ENCODE measurements at places on chromosomes 6 and 20.

- H3K27me3 ChIP-seq: no peaks in the 10 kb centered on the region
- H3K4me3 ChIP-seq: no peak overlapping the region
- no peak overlapping the region for H3K27ac ChIP-seq
- peaks cover 3% of the 10 kb centered on the region for H3K36me3 ChIP-seq
- DNase-seq: no peak
These were observed 18.2 kb upstream of the HDGFL1 start for GRCh38 chr6:22550971-22551670.

DNA sequence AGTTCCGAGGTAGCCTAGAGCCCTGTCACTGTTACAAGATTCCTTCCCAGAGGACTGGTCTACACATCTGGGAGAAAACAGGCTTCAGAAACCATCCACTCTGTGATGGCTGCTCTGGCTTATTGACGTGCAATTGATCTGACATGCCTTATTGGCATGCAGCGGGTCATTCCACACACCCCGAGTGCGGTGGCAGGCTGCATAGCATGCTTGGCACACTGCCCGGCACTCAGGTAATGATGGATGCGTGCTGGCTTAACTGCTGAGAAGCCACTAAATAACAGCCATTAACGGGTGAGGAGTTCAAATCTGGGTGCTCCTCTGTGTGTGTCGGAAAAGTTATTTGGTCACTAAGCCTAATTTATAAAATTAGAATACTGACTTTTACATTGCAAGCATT, 67.9 kb upstream of the CDH4 start:
- H3K36me3 ChIP-seq: no peaks in the 10 kb centered on the region
- peaks cover 13% of the 10 kb centered on the region for H3K27me3 ChIP-seq
- H3K27ac ChIP-seq: no peak overlapping the region

- no peak overlapping the region for H3K4me3 ChIP-seq
- H3K27me3 ChIP-seq: peaks cover 16% of the 10 kb centered on the region
- no peak overlapping the region for H3K27ac ChIP-seq
- DNase-seq: no peak
These were observed 11.7 kb upstream of the SIRPB1 start for GRCh38 chr20:1631309-1632151.

GRCh38 chr6:84356907-84357306, 129.5 kb upstream of the CEP162 start:
- H3K4me1 ChIP-seq: peaks cover 11% of the 10 kb centered on the region
- no peak overlapping the region for H3K4me3 ChIP-seq
- DNase-seq: no peak

- no peak overlapping the region for H3K4me3 ChIP-seq
- H3K27me3 ChIP-seq: no peaks in the 10 kb centered on the region
- no peak for DNase-seq
- peaks cover 3% of the 10 kb centered on the region for H3K4me1 ChIP-seq
- H3K27ac ChIP-seq: peak overlapping the region; percentile 92
- H3K36me3 ChIP-seq: peaks cover 21% of the 10 kb centered on the region
These were observed 59.0 kb downstream of the IGF2R start for GRCh38 chr6:160027931-160028330.

GRCh38 chr6:132399376-132400074, 1.8 kb downstream of the MOXD1 start:
- H3K27me3 ChIP-seq: peaks cover 59% of the 10 kb centered on the region
- H3K36me3 ChIP-seq: peaks cover 2% of the 10 kb centered on the region
- no peaks in the 10 kb centered on the region for H3K4me1 ChIP-seq
- no peak for DNase-seq
- H3K4me3 ChIP-seq: no peak overlapping the region

GRCh38 chr6:9783567-9783966, 631.3 kb downstream of the TFAP2A start:
- no peaks in the 10 kb centered on the region for H3K27me3 ChIP-seq
- H3K36me3 ChIP-seq: no peaks in the 10 kb centered on the region
- H3K4me1 ChIP-seq: peaks cover 5% of the 10 kb centered on the region

Data from progenitor cell of endocrine pancreas (in vitro differentiated cells).